Cardiac fibroblast (primary cell): ENCODE measurements at places on chromosomes 5 and 9.

GRCh38 chr9:114350636-114351401 lies 21.1 kb downstream of the ORM2 start:
- DNase-seq, result no peak

GRCh38 chr5:68443091-68443490 lies 227.5 kb downstream of the PIK3R1 start:
- DNase-seq, result no peak

DNA sequence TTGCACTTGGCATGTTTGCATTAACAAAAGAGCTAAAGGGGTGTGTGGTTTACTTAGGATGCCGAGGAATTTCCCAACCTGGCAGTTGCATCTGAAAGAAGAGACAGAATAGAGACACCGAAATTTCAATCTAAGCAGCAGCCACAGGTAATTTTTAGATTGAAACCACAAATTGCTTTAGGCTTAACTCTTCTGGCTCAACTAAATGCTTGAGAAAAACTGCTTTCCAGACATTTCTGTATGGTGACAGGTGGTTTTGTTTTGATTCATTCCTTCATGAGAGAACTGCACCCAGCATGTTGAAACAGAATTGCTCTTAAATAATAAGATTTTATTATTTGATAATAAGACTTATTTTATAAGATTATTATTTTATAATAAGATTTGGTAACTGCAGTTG lies 21.5 kb downstream of the SECISBP2 start:
- DNase-seq, result no peak

GRCh38 chr5:160643616-160644240 lies 208.3 kb downstream of the ATP10B start:
- DNase-seq, result no peak

- DNase-seq, result no peak
These were observed 21.5 kb downstream of the TENT4A start for GRCh38 chr5:6734781-6735180.

- peak; percentile 95 for DNase-seq
These were observed 117.2 kb downstream of the APBA1 start for GRCh38 chr9:69554945-69555344.

DNA sequence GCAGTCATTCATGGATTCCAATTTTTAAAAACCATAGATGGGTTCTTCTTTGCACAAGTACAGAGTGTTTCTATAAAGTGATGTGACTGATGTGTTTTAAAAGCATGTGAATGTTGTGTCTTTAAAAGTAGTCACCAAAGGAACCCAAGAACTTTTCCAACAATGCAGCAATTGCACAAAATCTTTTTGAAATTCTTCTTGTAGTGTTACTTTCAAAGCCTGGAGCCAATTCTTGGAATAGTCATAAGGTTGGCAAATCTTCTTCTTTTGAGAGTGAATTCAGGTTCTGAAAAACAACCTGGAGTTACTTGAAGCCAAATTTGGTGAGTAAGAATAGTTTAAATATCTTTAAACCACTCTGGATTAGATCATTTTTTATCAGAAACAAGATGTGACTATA lies 10.5 kb downstream of the GRAMD2B start:
- DNase-seq, result peak; percentile 55

DNA sequence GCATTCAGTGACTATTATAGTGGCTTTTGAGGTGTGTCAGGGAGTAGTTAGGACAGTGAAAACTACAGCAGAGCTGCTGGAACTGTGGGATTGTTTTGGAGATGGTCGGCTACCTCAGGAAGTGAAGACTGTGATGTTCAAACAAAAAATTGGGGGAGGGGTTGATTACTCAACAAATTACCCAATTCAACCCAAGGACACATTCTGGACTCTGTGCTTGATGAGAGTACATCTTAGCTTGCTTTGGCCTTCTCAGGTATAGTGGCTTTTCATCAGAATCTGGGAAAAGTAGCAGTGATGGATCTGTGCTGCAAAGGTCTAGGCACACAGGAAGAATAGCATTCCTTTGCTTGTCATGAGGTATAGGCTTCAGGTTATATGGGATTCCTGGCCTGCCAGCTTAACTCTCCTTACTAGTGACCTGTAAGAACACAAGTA lies 47.0 kb downstream of the SLC44A1 start:
- no peak for DNase-seq

DNA sequence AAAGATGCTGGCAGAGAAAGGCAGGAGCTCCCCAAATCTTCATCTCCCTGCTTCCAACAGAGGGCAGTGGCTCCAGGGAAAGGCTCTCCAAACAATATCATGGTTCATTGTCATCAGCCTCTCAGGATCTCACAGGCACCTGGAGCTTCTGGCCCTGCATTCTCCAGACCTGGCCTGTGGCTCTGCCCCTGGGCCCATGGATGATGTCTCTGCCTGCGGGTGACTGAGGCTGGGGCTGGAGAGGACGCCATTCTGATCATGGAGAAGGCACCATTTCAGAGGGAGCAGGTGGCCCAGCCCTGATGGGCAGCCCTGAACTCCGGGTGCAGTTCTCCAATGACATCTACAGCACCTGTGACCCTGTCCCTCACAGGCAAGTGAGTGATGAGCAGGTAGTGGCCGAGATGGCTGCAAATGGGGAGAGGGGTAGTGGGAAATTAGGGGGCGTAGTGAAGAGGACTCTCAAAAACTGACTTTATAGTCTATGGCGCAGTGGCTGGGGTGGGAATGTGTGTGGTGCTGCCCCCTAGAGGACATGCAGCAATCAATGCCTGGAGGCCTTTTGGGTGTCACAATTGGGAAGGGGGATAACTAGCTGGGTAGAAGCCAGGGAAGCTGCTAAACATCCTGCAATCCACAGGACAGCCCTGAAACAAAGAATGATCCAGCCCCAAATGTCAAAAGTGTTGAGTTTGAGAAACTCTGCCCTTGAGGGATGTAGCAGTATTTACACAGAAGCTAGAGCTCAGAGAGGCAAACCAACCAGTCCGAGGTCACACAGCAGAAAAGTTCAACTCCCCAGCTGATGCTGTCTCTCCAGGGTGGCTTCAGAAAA lies 3.2 kb downstream of the SH3PXD2B start:
- peak; percentile 70 for DNase-seq

DNA sequence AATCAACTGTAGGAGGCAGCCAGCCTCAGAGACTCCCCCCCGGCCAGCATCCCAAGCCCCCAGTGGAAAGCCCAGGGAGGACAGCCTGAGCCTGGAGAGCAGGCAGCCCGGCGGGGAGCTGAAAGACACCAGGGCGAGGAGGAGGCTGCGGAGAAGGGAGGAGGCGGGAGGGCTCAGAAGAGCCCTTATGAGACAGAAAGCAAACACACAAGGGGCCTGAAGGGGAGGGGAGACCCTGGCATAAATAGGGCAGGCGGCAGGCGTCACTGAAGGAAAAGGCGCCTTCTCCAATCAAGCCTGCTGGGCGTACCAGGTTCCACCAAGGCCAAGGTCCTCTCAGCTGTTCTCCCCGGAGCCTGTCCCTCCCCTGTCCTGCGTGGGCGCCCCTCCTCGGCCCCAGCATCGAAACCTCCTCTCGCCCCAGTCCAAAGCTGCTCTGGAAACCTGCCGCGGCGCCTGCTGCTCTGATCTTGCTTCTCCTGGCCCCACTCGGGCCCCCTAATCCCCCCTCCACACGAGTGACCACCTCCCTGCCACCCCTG lies 1.3 kb downstream of the SLC9A3 start:
- no peak for DNase-seq

DNA sequence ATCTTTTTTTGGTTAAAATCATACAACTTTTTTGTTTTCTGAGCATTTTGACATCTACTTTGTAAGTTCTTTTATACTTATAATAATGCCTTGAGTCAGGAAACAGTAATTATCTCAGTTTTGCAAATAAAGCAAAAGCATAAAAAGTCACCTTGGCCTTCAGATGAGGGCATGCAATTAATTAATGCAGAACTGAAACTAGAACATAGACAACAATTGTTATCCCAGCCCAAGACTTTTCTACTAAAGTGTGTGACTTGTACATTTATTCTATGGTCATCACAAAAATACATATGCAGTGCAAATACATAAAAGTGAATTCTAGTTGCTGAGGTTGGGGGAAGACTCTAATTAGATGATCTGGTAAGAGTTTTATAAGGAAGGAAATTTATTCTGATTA lies 179.9 kb downstream of the ST8SIA4 start:
- DNase-seq, result no peak

DNA sequence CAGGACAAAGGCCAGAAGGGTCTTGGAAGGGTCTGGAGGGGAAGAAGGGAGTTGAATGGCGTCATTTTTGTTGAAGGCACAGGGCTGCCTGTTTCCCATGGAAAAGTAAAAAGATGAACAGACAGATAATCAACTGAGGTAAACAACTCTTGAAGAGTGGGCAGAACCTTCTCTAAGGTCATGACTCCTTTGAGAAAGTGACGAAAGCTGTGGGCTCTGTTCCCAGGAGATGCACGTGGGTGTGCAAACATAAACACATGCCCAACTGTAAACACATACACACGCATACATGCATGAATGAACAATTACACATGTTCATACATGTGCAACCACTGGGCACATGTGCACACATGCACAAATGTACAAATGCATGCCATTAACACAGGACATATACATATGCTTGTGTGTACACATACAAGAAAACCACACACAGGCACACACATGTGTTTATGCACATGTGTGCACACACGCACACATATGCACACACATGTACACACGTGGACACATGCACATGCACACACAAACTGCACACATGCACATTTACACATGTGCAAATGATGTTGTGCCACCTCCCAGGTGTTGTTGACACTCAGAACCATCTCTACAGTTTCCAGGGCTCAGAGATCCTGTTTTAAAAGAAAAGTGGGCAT lies 143.3 kb downstream of the GADD45G start:
- no peak for DNase-seq

- DNase-seq, result peak; percentile 19
These were observed 60.1 kb upstream of the SPATA31D4 start for GRCh38 chr9:81868145-81868544.

DNA sequence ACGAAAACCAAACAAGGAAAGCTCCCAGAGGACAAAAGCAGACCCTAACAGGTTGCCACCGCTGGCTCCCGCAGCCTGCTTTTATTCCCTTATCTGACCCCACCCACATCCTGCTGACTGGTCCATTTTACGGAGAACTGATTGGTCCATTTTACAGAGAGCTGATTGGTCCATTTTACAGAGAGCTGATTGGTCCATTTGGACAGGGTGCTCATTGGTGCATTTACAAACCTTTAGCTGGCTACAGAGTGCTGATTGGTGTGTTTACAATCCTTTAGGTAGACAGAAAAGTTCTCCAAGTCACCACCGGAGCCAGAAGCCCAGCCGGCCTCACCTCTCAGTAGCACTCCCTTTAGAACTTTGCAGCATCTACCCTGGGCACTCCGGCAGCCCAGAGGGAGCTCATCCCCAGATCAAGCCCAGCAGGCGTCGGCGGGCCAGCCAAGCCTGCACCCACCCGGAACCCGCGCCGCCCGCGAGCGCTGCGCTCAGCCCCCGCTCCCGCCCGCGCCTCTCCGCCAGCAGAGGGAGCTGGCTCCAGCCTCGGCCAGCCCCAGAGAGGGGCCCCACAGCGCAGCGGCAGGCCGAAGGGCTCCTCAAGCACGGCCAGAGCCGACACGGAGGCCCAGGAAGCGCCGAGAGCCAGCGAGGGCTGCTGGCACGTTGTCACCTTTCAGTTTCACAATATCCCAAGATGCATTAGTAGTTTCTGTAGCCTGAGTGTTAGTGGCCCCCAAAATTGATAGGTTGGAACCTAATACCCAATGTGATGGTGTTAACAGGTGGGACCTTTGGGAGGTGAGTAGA lies 35.3 kb upstream of the CLPTM1L start:
- DNase-seq, result peak; percentile 60

DNA sequence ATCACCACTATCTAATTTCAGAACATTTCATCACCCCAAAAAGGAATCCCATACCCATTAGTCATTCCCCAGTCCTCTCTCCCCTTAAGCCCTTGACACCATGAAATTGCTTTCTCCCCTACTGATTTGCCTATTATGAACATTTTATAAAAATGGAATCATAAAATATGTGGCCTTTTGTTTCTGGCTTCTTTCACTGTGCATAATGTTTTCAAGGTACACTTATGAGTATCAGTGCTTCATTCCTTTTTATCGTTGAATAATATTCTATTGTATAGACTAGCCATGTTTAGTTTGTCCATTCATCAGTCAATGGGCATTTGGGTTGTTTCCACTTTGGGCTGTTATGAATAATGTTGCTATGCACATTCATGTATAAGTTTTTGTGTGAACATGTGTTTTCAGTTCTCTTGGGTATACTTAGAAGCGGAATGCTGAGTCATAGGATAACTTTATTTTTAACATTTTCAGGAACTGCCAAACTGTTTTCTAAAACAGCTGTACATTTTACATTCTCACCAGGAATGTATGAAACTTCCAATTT lies 40.4 kb upstream of the FGF1 start:
- peak; percentile 89 for DNase-seq

DNA sequence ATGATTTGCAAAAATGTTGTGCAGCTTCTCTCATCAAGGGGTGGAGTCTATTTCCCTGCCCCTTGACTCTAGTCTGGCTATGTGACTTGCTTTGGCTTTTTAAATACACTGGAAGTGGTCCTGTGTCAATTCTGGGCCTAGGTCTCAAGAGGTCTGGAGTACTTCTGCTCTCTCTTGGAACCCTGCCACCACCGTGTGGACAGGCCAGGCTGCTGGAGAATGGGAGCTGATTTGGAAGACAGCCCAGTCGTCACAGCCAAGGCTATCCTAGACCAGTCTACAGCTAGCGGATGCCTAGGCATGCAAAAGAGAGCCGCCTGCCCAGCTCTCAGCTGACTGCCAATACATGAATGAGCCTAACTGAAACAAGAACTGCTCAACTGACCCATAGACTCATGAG lies 56.7 kb upstream of the CLINT1 start:
- DNase-seq, result peak; percentile 27

DNA sequence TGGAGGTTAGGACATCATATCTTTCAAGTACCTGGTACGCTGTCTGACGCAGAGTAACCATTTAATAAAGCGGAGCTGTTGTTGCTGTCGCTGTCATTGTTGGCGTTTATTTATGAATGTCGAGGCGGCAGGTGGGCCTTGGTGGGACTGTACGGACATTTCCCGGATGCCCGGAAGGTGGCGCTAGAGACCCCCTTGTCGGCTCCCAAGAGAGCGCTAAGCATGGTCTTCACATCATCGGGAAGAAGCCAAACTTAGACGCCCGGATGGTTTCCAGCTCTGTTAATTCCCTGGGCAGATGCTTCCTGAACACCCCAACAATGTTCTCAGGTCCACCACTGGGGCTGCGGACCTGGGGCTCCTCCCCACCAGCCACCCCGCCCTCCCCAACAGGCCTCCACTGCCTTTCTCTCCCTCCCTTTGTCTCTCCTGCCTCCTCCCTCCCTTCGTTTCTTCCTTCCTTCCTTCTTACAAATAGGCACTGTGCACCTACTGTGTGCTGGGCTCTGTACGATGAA lies 54.1 kb downstream of the DUSP1 start:
- DNase-seq, result peak; percentile 89

GRCh38 chr9:30630459-30630858 lies 1754.0 kb upstream of the ACO1 start:
- no peak for DNase-seq

DNA sequence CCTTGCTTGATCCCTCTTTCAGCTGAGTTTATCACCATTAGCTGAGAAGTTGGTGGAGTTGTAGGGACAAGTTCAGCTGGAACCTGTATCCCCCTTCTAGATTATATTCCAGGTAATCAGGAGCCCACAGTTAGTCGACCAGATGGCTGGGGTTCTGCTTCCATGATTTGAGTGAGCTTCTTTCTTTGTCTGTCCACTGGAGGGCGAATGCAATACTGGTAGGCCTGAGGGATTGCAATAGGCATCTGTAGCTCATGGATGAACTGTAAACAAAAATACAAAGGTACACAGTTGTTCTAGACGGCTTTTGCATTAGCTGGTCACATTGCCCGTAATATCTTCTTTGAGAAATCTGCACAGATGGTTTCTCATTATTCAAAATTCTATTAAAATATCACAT lies 88.9 kb downstream of the PCSK5 start:
- DNase-seq, result peak; percentile 12
